PC-3 (cell line): ENCODE measurements at places on chromosomes 12 and 14. TPM values are rescaled to one million over a fixed set of nuclear protein-coding genes. Genes with fewer than 3 reads are reported as not detected.

Gene XPOT
- total RNA-seq: 53.0 and 62.0 TPM in 2 replicates

Gene FBLN5
- 0.17 and 0.58 TPM in 2 replicates for total RNA-seq

Gene SERPINA3
- total RNA-seq: not detected in 2 replicates

Gene PRH2
- not detected in 2 replicates for total RNA-seq

Gene HOXC9
- 1.5 and 1.8 TPM in 2 replicates for total RNA-seq

Gene RNF212B
- total RNA-seq: not detected in 2 replicates

Gene FGD4
- 3.2 and 3.9 TPM in 2 replicates for total RNA-seq

Gene WBP11
- 20.0 and 21.4 TPM in 2 replicates for total RNA-seq

Gene AREL1
- 25.4 and 32.1 TPM in 2 replicates for total RNA-seq

Gene OR4L1
- total RNA-seq: not detected in 2 replicates

Gene SOX5
- not detected in 2 replicates for total RNA-seq
